ENCODE measurements at places on chromosomes 3 and 15.

DNA sequence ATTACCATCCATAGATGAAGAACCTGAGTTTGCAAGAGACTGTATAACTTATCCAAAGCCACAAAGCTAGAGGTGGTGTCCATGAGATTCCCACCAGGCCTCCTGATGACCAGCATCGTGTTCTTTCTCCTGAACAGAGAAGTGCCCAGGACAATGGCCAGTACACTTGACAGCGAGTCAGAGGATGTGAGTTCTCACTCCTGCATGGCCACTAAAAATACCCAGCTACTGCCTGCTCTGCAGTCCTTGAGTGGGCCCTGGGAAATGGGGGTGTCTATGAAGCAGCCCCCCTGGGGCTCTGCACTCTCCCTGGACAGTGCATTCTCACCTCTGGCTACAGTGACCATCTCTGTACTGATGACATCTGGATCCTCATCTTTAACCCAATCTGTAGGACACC is 201.2 kb downstream of the RPLP1 start:
- no peak for DNase-seq

GRCh38 chr3:197218210-197218609 is 80.2 kb downstream of the DLG1 start:
- DNase-seq: no peak

DNA sequence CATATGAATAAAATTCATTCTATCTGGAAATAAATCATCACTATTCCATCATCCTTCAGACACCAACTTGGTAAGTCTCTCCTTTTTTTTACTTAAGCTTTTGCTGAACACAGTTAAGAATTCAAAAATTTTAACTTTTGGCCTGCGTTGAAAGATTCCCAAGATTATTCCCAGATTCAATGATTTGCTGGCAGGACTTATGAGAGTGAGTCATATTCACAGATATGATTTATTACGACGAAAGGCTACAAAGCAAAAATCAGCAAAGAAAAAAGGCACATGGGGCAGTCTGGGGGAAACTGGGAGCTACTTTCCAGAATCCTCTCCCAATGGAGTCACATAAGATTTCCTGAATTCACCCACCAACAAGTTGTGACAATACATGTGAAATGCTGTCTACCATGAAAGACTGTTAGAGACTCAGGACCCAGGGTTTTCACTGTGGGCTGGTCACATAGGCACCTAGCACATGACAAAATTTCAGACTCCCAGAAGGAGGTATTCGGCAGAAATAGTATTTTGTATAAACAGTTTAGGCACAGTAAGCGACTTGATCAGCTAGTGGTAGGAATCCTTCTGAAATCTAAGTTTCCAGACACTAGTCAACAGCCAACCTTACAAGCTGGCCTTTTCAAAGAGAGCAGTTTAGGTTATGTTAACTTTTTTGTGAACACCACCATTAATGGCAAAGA is 82.1 kb downstream of the DLG1 start:
- no peak for DNase-seq

DNA sequence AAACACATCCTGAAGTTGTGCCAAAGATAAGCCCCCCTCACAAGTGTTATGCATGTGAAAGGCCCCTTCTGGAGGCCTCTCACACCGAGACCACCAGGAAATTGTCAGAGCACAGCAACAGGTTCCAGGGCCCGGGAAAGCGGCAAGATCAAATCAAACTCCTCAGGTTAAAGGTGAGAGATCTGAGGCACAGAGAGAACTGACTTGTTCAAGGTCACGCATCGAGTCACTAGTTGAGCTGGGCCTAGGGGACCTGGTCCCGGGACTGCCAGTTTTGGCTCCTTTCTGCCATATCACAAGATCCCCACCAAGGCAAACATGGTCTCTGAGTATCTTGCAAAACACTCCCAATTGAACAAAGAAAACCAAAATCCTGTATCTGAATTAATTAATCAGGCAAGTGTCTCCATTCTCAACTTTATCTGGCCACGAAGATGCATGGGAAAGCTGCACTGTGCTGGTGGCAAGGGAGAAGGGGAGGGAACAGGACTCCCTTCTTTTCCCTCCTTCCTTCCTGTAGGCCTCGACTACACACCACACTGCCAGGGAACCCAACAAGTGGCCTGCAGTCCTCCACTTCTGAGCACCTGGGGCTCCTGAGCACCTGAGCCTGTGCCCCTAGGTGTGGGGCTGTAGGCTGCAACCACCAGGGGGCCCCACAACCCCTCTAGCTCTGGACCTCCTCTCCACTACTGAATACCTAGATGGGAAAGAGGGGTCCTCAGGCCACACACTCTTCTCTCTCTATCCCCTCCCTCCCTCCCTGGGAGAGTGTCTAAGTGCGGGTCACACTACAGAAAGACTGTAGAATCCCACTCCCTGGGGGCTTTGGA is 37.3 kb downstream of the ANP32A start:
- DNase-seq: no peak

GRCh38 chr3:30353711-30354467 is 252.5 kb upstream of the TGFBR2 start:
- no peak for DNase-seq

DNA sequence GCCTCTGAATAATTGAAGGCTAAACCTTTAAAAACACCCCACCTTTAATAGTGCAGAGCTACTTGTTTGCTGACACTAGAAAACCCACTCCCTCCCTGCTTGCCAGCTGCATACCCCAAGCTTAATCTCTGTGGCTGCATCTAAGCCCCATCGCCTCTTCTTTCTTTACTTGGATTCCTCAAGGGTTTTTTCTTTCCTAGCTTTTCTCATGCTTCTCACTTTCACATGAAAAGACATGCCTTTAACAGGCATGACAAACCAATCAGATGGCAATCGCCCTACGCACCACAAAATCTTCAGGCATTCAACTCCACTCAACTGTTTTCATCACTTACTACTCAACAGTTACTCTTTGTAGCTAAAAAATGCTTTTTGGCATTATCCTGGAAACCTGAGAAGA is 77.5 kb downstream of the PLD1 start:
- DNase-seq: no peak

DNA sequence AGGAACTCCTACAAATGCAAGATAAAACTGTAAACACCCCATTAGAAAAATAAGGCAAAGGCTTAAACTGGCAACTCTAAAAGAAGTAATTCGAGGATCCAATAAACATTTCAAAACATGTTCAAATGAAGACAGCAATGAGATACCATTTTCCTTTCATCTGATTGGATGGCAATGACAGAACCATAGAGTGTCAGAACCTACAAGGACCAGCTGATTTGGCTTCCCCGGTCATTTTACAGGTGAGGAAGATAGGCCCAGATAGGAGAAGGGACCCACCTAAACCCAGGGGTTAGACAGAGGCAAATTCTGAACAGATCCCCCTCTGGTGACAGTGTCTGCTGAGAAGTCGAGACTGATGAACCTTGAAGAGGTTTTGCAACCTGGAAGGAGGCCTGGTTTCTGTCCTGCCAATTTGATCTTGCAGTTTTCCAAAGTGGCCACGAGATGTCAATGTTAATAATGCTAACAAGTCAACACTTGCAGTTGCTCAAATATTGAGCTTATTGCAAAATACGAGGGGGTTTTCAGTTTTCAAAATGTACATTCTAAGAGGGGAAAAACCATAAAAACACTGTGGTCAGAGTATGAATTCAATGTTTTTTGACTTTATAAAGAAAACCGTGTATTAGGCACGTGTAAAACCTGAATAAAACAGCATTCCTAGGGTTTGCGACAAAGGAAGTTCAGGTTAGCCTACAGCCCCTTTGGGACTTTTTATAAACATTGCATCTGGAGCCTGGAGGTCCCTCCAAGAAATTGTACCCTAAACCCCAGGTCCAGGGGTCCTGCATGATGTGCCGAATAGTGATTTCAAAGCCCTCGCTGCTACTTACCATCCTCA is 21.5 kb downstream of the CFAP161 start:
- DNase-seq: peak; percentile 37

GRCh38 chr3:100591411-100591810 is 18.0 kb upstream of the ADGRG7 start:
- no peak for DNase-seq

DNA sequence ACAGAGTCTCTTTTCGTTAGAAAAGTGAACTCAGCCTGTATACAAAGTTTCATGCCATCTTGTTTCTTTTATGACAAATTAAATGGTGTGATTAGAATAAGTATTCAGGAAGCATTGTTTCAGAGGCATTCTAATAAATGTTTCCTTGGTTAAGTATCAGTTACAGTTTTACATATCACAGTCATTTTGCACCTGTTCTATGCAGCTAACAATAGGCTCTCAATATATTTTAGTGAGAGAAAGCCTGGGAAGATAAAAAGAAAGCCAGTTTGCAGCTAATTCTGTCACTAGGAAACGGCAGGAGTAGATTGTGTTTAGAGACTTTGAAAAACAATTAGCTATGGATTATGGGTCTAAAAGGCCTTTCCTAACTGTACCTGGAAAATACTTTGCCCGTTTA is 252.8 kb downstream of the ZIC1 start:
- DNase-seq: no peak

GRCh38 chr3:55172913-55173312 is 245.1 kb upstream of the LRTM1 start:
- DNase-seq: no peak

DNA sequence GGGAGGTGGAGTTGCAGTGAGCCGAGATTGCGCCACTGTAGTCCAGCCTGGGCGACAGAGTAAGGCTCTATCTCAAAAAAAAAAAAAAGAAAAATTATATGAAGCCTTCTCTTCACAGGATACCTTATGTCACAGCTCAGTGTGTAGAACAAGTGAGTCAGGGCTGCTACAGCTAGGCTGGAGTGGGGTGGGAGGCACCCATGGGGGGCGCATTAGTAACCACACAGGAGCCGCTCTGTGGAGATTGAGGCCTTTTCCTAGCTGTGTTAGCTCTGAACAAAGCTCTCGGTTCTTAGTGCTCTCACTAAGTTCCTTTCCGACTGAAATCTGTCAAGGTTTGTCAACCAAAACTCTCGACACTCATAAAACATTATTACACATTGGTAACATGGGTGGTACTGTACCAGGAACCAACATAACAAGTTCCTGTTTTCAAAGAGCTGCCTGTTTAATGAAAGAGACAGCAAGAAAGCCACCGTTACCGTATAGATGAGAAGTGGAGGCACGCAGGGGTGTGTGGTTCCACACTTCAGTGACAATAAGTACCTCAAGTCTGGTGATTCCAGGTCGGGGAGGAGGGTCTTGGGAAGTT is 4.5 kb downstream of the LRRC31 start:
- no peak for DNase-seq

DNA sequence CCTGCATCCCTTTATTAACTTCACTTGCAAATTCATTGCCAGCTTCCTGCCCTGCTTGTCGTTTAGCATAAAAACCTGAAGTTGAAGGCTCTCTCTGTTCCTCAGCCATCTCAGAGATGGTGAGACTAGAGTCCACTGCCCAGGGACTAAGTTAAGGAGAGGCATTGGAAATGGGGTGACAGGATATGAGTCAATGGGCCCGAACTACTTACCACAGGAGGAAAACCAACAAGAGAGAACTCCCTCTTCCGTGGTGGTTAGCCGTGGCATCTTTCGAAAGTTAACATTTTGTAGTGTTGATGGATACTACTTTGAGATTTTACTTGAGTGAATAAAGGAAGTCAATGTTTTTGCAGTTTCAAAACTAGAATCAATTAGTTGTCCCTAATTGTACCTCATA is 65.3 kb downstream of the LRTM1 start:
- DNase-seq: no peak

DNA sequence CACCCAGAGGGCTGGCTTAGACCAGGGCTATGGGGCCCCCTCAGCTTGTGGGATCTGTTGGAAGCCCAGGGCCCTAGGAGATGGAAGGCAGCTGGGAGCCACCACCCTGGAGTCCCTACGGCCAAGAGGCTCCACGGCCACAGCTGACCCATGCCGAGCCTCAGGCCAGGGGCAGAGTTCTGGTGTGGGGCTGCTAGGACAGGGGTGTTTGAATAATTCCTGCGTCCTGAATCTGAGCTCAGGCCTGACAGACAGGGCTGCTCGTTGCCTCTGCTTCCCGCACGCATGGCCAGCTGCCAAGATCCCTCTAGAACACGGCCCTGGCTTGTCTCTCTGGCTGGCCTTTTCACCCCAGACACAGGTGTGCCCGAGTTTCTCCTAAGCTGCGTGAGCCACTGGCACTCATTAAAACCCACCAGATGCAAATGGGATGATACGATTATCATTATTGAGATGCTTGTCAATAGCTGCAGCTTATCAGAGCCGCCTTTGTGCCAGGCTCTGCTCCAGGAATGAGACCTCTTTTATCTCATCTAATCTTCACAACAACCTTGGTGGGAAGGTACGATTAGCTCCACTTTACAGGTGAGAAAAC is 70.2 kb downstream of the EFCAB12 start:
- DNase-seq: no peak

GRCh38 chr15:94162939-94163338 is 68.4 kb upstream of the MCTP2 start:
- DNase-seq: no peak

DNA sequence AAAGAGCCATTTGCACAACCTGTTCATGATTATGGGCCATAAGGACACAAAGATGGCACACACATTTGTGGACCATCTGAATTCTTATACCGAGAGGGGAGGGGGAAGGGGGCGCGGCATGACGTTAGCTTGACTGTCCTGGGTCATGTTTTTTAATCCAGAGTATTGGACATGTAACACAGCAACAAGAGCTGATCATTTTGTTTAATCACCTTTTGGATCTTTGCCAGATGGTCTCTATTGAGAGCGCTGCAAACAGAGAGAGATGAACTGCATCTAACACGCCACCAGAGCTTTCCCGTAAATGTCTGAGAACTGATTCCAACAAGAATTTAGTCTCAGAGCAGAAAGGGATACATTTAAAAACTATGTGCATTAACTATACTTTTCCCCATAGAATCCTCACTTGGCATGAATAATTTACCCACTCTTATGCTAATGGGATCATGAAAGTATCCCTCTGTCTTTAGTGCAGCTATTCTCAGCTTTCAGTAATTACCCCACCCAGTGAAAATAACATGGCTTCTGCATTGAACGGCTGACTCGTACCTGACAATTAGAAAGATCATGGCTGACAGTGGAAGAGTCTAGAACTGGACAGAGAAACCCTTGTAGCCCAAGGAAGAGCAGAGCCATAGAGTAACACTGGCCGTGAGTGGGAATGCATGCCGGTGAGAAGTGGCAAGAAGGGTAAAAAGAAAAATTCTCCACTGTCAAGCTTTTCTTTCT is 22.6 kb downstream of the MEIS2 start:
- DNase-seq: peak; percentile 55
